ENCODE measurements at places on chromosomes 13 and 19.

- no peak for DNase-seq
These were observed 748.2 kb upstream of the SLITRK5 start for GRCh38 chr13:86922936-86923335.

- DNase-seq: no peak
These were observed 17.1 kb downstream of the TSHZ3 start for GRCh38 chr19:31332096-31332495.

DNA sequence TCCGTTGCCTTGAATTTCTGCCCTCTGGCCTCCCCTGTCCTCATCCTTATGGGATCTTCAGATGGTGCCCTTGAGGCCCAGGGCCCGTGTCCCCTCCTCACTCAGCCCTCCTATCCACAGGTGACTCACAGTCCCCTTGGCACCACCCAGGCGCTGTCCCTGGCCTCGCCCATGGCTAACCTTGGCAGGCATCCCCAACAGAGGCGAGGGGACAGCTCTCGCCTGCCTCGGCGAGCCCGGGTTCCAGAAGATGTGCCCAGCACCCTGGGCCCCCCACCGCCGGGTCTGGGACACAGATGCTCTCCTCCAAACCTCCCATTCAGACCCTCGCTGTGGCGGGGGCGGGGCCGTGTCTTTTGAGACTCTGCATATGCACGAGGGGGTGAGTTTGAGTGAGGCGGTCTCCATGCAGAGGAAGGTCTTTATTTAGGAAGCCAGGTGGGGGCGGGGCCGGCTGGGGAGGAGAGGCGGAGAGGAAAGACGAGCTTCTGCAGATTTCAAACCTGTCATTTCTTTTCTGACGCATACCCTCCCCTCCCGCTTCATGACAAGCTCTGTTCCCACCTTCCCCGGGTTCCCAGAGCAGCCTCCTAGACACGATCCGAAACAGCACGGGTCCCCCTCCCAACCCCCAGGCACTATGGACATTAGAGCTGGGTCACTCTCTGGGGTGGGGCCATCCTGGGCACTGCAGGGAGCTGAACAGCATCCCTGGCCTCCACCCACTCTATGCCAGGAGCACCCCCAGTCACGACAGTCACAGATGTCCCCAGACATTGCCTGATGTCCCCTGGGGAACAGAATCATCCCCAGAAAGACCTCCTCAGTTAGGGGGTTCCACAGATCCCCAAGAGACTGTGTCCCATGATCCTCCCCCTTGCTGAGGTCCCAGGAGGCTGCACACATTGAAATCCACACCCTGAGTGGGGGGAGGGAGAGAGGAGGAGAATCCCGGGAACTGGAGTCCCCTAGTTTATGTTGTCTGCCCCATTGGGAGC, 48.5 kb downstream of the GNG7 start:
- DNase-seq: no peak

DNA sequence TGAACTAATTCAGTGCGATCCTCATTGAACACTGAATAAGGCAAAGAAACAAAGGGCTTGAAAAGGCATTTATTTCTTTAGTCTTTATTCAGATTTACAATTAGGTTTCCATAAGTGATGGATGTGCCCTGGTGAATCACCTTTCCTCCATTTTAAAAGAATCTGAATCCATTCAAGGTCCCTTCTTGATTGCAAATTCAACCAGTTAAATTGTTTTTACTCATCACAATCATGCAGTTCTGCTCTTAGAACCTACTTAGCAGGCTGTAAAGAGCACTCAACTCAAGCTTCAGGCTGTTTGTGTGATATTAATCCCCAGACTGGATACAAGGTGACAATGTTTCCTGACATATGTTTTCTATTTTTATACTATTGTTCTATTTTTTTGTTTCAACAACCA, 321.0 kb downstream of the TBC1D4 start:
- DNase-seq: no peak

GRCh38 chr19:6801485-6802086, 29.1 kb downstream of the VAV1 start:
- DNase-seq: peak; percentile 41

- DNase-seq: no peak
These were observed 21.6 kb upstream of the WDR88 start for GRCh38 chr19:33110137-33110910.

DNA sequence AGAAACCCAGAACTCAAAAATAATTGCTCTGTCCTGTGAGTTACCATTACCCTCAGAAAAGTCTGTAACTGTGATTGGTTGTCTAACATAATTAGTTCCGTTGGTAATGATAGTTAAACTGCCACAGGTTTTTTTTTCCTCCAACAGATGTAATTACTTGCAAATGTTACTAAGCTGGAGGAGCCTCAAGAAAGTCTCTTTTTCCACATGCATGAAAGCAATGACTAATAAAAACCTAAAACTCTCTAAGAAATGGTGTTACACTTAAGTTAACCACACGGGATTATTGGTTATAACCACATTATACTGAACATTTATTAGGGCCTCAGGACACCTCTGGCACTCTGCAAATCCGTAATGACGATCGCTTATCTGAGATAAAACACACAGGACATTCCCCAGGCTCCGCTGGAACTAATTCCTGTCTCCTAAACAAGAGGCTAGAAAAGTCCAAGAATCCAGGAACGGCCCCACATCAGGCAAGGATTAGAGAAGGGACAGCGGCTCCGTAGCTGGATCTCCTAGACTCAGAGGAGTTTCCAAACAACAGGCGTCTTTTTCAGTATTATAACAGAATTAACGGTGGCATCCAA, 753 bp downstream of the ZNF235 start:
- DNase-seq: peak; percentile 44
